ENCODE measurements at places on chromosomes 16 and 17.

- DNase-seq, result no peak
Observed at GRCh38 chr16:85319208-85319983, 207.1 kb upstream of the CIBAR2 start.

DNA sequence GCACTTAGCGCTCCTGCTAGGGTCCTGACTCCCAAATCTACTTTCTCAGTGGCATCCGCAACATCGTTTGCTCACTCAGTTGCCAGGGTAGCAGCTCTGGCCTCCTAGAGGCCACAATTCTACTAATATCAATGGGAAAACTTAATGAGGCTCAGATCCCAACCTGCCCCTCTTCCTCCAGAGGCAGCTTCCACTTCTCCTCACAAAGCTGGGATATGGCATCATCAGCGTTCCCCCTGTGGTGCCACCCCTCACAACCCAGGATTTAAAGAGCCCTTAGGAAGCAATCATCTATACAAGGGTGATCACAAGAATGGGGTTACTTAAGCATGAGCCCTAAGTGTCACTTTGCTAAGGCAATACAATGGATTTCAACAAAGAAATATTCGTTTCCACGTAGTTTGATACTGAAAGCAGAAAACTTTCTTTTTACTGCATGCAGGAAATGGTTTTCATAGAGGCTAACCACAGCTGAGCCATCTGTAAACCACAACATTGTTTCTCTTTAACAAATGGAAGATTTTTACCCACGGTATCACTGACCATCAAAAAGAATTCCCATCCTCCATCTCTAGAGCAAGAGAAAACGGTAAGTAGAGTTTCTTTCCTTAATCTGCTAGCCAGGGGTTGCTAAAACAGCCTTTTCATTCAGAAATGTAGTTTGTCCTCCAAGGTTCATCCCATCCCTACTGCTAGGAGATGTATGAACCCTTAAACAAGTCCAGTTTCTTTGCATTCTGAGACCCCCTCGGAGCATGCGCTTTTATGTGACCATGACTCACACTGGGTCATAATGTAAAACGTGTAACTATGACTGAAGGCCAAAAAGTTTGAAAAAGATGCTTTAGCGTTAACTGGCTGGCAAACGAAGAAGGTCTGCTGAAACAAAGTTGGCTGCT is 68.3 kb upstream of the BCAR1 start:
- peak; percentile 81 for DNase-seq

- peak; percentile 38 for DNase-seq
Observed at GRCh38 chr17:51263006-51263405, 2.7 kb downstream of the UTP18 start.

DNA sequence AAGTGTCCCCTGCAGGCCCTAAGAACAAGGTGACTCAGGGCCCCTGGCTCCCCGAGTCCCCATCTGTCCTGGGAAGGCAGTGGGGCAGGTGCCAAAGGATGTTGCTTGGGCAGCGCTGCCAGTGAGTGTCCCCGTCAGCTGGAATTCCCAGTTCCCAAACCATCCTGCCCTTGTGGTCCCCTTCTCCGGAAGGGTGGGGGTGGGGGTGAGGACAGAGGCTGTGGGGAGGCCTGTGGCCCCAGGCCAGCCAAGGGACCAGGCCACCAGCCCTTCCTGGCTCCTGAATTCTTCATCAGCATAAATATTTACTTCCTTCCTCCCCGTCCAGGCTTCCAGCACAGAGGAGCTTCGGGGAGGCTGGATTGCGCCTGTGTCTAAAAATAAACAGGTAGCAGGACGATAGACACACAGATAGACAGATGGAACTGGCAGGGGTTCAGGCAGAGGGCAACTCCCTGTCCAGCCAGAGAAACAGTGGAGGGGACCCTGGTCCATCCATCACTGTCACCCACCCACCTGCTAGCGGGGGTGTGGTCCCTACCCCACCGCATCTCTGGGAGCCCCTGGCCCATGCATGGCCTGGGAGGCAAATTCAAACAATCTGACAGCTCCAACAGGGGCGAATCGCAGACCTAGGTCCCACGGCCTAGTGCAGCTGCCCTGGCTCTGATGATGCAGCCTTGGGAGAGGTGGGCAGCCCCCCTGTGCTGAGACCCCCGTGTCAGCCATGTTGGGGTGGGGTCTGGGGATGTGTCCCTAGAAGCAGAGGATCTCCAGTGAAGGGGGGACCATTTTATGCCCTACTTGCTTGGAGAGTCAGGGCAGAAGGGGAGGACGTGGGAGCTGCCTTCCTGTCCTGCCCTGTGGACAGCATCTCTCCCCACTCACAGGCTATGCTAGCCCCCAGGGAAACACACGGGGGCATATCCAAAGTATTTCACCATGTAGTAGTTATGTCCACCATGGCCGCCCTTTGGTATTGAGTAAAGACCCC is 13.2 kb downstream of the GLIS2 start:
- no peak for DNase-seq

DNA sequence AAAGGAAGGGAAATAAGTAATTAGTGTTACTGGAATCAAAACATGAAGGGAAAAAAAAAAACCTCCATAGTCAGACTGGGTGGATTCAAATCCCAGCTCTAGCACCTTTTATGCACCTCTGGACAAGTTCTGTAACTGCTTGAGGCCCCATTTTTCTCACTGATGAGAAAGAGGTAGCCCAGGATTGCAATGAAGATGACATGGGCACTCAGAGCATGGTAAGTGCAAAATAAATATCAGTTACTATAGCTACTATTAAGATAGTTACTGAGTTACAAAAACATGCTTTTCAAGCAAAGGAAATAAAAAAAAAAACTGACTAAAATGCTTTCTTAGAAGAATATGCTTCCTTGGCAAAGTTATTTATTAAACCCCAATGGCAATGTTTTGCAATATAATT is 58.8 kb downstream of the CEP95 start:
- no peak for DNase-seq

- DNase-seq, result no peak
Observed at GRCh38 chr16:69534720-69535119, 31.0 kb upstream of the NFAT5 start.
